Frontal cortex (tissue), 4 donors: ENCODE measurements at places on chromosomes 2 and 18. TPM values are rescaled to one million over a fixed set of nuclear protein-coding genes. Genes with fewer than 3 reads are reported as not detected.
A peak's percentile ranks its signal among the peaks of the same experiment; 100 is the strongest.

GRCh38 chr2:181036848-181037603 is 56.6 kb downstream of the UBE2E3 start:
- no peak for DNase-seq

- DNase-seq: no peak
These were observed 25.9 kb downstream of the PSTPIP2 start for GRCh38 chr18:46046126-46046525.

GRCh38 chr18:62365420-62365819 is 40.3 kb downstream of the TNFRSF11A start:
- DNase-seq: no peak

DNA sequence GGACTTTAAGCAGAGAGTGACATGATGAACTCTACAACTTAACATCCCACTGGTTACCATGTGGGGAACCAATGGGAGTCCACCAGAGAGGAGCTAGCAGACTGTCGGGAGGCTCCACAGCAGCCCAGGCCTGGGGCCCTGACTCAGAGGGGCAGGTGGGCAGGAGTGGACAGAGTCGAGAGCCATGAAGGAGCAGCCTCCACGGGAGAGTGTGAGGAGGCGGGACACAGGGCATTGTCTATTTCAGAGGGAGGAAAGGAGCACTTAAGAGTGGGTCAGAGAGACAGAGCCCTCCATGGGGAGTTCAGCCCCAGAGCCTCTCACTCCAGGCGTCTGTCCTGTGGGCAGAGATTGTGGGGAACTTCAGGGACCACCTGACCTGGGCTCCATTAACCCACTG is 118.7 kb downstream of the CYP26B1 start:
- DNase-seq: no peak

- no peak for DNase-seq
These were observed 117.1 kb downstream of the ZFP36L2 start for GRCh38 chr2:43109261-43109743.

DNA sequence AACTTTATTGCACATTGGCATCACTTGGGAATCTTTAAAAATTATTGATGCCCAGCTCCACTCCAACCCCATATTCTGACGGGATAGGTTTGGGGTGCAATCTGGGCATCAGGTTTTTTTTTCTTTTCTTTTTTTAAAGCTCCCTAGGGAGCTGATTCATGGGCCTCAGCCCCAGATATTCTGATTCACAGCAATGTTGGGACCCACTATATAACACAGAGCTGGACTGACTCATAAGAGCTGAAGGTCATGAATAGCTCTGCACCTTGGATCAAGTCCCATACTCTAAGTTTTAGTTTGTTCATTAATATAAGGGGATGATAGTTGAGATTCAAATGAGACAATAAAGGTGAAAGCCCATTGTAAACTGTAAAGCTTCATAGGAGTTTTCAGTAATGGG is 191.1 kb upstream of the REV1 start:
- DNase-seq: no peak

DNA sequence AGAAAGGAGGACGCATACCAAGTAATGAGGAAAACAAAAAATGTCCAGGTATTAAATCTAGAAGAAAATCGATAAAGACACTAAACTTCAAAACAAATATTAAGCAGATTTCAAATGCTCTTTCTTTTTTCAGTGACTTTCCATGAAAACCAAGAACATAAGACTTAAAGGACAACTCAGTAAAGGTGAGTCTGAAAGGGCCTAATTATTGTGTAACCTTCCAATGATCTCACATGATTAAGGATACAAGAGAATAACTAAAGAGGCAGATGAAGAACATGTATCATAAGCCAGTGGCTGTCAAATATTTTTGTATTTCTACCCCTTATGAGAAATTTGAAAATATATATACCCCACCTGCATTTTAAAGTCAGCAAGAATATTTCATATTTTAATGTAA is 30.7 kb downstream of the MBD2 start:
- DNase-seq: no peak

DNA sequence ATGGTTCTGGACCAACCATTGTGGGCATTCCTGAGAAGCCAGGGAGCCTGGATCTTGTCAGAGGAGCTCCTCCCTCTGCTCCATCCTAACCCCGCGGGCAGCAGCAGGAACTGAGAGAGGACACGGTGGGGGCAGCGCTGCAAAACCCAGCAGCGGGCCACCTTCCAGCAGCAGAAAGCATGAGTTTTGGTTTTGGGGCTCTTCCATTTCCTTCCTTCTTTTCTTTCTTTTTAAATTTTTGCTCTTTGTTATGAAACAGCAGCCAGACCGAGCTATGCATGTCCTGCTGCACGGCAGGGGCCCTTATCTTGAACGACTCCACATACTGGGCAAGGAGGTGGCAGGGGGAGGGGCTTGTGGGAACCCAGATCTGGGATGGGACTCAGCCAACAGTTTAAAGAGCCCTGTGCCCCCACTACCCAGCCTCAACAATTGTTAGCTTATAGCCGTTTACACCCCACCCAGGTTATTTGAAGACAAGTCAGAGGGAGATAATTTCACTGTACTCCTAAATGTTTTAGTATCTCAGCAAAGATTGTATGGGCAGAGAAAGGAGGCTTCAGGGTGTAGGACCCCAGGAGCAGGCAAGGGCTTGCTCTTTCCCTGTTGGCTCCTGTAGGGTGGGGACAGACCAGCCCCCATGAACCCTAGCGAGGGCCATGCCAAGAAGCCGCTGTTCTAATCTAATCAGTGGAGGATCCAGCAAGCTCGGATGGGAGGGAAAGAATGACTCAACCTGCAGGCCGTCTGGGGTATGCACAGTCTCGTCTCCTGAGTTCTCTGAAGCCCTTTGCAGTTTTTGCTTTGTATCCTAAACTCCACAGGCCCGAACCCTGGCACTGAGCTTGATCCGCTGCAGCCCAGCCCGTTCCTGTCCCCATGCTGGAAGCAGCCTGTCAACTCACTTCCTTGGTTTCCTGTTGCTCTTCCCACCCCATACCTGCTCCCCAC is 75.3 kb downstream of the LRRFIP1 start:
- DNase-seq: no peak

- no peak for DNase-seq
These were observed 300.0 kb upstream of the HDAC4 start for GRCh38 chr2:239700686-239701345.

- DNase-seq: no peak
These were observed 28.7 kb downstream of the KIF1A start for GRCh38 chr2:240791221-240791800.

- no peak for DNase-seq
These were observed 93.7 kb upstream of the SETBP1 start for GRCh38 chr18:44586782-44587524.

DNA sequence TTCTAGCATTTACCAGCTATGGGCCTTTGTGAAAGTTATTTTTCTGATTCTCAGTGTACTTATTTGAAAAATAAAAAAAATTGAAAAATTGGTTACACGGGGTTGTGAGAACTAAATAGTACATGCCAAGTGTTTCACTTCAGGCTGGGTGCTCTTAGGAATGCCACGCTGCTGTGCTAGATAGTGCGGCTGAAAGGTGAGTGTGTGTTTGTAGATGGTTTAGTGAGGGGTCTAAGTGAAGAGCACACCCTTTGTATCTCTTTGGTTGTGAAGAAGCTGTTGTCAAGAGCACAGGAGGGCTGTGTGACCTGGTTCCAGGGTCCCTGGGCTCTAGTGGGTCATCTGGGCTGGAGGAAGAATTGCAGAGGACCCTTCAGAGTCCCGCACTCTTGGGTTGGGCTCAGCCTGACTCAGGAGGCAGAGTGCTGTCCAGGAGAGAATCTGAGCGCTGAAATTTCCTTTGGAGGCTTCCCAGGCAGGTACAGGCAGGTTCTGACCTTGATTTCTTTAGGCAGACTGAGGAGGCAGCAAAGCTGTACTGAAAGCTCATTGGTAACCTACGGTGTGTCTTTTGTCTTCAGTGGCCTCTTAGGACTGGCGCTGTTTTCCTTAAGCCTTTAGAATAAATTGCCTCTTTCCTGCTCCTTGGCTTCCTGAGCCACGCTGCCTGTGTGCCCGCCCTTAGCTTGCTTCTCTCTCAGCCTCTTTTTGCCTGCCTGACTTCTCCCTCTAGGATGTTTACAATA is 44.4 kb downstream of the MAP4K4 start:
- DNase-seq: no peak

- no peak for DNase-seq
These were observed 555.7 kb downstream of the DSC3 start for GRCh38 chr18:30486856-30487255.

DNA sequence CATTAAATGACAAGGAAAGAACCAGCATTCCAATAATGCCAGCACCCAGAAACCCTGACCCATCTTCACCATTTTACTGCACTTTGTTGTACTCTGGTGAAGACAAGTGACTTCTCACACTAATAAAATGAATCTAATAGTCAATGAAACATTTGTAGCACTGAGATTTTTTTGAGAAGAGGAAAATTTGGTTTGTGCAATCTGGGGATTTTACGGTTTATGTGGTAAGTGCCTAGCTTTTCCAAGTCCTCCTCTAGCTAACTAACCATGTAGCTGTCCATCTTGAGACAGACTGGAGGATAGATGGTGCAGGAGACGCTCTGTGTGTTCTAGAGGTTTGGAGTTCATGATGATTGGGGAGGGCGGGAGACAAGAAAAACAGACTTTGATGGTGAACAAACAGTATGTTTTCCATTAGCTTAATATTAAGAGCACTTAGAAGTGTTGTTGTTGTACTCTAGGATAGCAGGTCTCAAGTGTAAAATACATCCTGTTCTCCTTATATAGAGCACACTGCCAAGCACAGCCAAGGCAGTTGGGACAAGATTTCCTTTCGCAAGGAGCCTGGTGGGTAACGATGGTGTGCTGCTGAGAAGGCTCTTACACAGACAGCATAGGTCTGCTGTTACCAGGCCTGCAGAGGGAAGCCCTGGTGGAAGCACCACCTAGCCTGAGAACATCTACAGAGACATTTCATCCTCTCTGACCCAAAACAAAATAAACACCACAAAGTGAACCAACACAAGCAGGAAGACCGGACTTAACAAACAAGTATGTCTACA is 83.7 kb downstream of the BCL11A start:
- DNase-seq: no peak

GRCh38 chr18:10067670-10068659 is 154.1 kb downstream of the VAPA start:
- no peak for DNase-seq

- DNase-seq: no peak
These were observed 128.7 kb downstream of the LYPD6B start for GRCh38 chr2:149167001-149167780.

DNA sequence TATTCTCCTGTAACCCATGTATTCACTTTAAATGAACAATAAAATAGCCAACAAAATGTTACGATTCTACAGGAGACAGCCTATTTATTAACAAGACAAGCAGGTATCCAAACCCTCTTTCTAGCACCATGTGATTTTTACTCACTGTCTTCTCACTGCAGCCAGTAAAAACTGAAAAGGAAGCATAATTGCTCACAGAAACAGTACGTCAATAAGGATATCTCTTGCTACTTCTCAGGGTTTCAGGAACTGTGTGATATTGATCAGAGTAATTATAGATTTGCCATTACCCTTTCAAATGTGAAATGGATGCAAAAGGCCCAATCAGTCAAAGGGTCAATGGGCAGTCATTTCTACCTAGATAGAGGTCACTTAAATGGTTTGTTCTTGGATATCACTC is 1473.8 kb upstream of the DDX18 start:
- DNase-seq: no peak

GRCh38 chr18:22034276-22034675 is 135.1 kb upstream of the GATA6 start:
- no peak for DNase-seq

GRCh38 chr2:119085613-119086012 is 72.9 kb downstream of the C1QL2 start:
- DNase-seq: no peak

GRCh38 chr2:163735685-163736432 is at the start of gene FIGN:
FIGN (minus strand) TSS chr2:163736008; CDS start chr2:163734927, 1,081 bp downstream.
- DNase-seq: peak; percentile 78

- no peak for DNase-seq
These were observed 34.1 kb downstream of the PARD6G start for GRCh38 chr18:80213182-80213581.

DNA sequence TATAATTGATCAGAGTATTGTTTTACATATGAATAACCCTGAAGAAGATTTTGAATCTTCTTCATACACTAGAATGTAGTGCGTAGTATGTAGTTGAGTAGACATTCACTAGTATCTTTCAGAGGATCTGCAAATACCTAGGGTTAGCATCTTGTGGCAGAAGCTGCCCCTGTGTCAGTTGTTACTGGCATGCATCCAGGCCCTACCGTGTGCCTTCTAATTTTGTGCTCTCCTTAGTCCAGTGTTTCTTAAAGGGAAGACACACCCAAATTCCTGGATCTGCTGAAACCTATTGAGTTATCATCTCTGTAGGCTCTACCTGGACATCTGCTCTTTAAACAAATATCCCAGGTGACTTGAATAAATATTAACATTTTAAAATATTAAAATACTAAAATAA is 99.7 kb upstream of the SERTAD2 start:
- no peak for DNase-seq

DNA sequence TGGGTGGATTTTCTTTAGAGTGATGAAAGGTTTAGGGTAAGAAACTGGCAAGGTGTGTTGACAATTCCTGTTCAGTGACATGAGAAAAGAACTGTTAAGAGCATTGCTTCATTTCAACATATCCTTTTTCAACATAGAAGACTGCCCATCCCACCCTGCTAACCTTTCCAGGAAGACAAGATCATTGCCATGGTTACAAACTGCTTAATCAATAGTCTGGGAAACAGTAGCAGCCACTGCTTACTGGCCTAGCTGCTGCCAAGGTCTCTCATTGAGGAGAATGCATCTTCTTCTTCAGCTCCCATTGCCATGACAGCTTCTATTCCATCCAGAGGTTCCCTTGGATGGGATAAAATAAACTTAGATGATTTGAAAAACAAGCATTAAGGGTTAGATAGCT is 212.1 kb downstream of the LRRTM1 start:
- no peak for DNase-seq

DNA sequence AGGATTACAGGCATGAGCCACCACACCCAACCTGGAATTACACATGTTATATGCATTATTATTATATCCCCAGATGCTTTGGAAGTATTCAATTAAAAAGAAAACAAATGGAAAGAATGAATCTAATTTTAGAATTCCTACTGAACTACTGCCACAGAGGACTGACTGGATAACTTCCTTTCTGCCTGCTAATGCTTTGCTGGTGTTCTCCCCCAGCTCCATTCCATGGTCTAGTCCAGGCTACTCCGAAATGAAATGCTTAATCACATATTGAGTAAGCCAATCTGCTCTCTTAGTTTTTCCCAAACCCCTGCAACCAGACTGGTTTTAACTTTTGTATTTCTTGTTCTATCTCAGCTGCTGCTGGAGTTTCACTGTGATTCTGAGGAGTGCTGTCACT is 519.1 kb downstream of the SOX11 start:
- no peak for DNase-seq

The FN1 gene
- 99.9 TPM for total RNA-seq

The ABCB11 gene
- under 0.01 TPM for total RNA-seq

The GNLY gene
- not detected for total RNA-seq

The PPP1R1C gene
- under 0.01 TPM for total RNA-seq

The SCN7A gene
- total RNA-seq: 1.6 TPM

The TET3 gene
- 15.9 TPM for total RNA-seq

The FAM136A gene
- total RNA-seq: 31.4 TPM

The FECH gene
- total RNA-seq: 29.8 TPM

The FAHD2A gene
- 5.7 TPM for total RNA-seq
